ENCODE measurements at places on chromosomes 11 and 22.

GRCh38 chr11:115676206-115676605 lies 172.0 kb upstream of the CADM1 start:
- no peak for DNase-seq

DNA sequence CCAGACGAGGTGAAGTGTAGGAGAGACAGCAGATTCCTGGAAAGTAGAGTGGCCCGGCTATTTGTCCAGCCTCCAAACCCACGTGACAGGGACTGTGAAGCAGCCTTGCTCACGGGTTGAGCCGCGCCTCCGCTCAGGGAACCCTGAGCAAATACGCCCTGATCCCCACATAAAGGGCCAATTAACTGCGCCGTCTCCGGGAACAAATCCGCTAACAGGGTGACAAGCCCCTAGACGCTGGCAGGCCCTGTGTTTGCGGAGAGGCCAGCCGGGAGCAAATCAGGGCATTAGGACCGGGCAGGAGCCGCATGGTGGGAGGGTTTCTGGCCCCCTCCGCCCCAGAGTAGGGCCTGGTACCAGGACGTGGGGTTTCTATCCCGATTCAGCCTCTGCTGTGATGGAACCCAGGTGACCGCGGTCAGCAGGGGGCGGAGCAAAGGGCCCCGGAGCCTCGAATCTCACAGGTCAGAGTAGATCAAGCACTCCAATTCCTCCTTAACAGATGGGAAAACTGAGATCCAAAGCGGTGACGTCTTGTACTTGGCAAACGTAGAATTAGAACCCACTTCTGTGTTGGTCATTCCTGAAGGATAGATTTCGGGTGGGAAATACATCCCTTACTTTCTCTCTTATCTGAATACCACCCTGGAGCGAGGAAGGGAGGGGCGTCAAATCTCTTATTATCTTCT lies 2.0 kb upstream of the ROBO3 start:
- DNase-seq: no peak

DNA sequence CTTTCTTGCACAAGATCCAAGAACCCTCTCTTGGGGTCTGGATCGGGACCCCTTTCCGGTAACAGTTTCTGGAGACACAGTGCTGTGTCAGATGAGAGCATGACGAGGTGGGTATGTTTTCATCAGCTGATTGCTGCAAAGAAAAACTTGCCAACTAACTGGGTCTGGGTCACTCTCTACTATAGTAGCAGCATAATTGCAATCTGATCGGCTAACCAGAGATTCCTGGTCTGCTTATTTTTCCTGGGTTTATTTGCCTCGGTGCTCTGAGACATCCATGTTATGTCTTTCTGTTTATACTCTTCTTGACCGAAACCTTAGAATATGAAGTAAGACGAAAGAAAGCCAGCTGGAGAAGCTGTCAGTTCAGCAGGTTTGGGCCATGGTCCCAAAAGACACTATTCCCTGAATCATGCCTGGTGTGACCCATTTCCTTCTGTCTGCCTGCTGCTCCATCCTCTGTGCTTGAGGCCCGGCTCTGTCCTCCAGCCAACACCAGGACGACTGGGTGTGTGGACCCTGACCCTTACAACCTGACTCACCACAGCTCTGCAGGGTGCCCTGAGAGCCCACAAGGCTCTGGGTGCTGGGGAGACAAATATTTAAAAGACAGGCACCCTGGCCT lies 24.1 kb upstream of the CLMP start:
- DNase-seq: no peak

DNA sequence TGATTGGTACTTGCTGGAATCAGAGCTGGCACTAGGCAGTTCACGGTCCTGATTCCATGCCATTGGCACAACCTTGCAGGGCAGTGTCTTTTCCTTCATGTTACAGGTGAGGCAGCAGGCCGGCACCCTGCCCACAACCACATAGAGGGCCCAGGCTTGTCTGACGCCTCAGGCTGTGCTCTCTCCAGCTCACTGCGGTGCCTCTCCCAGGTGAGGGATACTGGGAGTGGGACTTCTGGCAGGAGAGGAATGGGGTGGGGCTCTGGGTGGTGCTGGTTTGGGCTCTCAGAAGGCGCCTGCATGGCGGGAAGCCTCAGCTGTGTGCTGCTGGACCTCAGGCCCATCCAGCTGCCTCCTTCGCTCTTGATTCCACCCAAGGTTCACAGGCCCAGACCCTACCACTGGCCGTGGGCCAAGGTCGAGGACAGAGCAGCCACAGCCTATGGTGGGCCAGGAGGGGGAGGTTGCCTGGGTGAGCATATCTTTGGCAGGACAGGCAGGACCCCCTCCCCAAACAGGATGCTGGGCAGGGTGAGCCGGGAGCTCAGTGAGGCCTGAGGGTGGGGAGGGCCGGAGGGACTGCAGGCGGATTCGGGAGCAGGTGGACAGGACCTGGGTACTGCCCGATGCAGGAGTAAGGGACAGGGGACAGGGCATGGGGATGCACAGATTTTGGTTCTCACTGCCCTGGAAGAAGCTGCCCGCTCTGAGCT lies 7.0 kb upstream of the MPPED1 start:
- DNase-seq: no peak

GRCh38 chr11:45171550-45171949 lies 25.1 kb downstream of the PRDM11 start:
- no peak for DNase-seq
